ENCODE measurements at places on chromosomes 3 and 15.

- DNase-seq, result no peak
Observed at GRCh38 chr3:179840985-179841384, 188.1 kb downstream of the USP13 start.

GRCh38 chr15:40081691-40082194 is 26.9 kb downstream of the BMF start:
- peak; percentile 55 for DNase-seq

GRCh38 chr3:71011565-71012287 is 571.8 kb downstream of the FOXP1 start:
- no peak for DNase-seq

- DNase-seq, result no peak
Observed at GRCh38 chr3:42725454-42725853, 22.9 kb upstream of the HHATL start.

- DNase-seq, result no peak
Observed at GRCh38 chr3:185332026-185332735, 30.8 kb upstream of the MAP3K13 start.

DNA sequence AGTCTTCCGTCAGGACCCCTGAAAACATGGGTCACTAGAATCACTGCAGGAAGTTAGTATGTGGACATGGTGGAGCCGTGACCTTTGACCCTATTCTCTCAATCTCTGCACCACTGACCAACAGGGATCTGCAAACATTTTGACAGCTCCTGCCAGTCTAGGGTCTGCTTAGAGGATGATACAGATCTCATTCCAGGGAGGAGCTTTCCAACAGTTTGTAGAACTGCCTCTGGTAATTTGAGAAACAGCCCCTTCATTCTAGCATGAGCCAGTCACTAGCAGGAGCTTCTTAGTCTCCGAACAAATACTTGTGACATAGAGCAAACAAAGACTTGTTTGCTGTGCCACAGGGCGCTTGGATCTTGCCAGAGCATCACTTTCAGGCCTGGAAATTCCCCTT is 270.3 kb upstream of the CFAP20DC start:
- DNase-seq, result no peak

GRCh38 chr15:78225783-78226541 is 8.4 kb downstream of the ACSBG1 start:
- no peak for DNase-seq

- DNase-seq, result no peak
Observed at GRCh38 chr3:156561533-156561932, 6.6 kb upstream of the SSR3 start.

GRCh38 chr15:92645051-92645631 is 10.4 kb downstream of the FAM174B start:
- DNase-seq, result no peak

DNA sequence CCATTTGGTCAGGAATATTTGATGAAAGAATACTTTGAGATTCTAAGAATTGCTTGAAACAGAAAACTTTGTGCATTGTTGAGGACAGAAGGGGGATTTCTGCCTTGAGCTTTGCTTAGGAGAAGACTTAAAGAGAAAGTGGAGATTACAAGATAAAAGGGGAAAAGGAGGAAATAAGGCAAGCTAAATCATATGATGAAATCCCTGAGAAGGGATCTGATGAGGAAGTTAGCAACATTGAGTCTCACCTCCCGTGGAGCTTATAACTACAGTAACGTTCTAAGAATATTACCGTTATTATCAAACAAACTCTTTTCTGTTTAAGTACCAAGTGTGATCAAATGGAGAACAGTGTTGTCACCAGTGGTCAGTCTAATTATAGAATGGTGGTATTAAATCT is 414.7 kb upstream of the NAALADL2 start:
- DNase-seq, result no peak

DNA sequence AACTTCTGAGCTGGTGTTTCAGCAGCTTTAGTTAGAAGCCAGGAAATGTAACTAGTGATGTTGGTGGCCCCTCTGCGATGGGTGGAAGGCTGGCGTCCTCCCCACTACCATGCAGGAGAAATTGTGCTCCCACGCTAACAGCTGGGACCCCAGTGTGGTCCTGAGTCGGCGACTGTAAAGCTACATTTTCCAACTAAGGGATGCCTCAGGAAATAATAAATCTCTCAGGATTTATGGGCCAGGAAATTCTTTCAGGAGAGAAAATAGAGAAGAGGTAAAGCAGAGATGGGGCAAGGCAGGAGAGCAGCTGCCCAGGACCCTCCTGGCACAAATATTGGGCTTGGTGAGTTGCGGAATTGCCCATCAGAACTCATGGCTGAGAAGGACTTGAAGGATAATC is 186.9 kb downstream of the OPA1 start:
- DNase-seq, result no peak

- no peak for DNase-seq
Observed at GRCh38 chr3:61186030-61186429, 65.2 kb downstream of the FHIT start.

DNA sequence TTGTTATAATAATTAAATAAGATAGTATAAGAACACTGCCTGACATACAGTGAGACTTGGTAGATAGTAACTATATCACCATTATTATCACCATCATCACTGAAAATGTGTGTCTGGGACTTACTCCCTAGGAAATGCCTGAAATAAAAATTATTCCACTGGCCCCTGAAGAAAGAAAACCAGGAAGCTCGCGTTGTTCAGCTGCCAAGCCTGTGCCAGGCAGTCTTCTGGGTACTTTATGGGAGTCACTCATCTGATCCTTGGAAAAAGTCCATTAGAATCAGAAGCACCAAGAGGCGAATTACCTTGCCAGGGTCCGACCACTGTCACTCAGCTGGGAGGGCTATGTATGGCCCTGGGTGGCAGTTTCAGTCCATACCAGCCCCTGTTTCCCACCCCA is 220.3 kb upstream of the TPM1 start:
- no peak for DNase-seq

GRCh38 chr3:194985031-194985578 is 285.9 kb downstream of the XXYLT1 start:
- no peak for DNase-seq

DNA sequence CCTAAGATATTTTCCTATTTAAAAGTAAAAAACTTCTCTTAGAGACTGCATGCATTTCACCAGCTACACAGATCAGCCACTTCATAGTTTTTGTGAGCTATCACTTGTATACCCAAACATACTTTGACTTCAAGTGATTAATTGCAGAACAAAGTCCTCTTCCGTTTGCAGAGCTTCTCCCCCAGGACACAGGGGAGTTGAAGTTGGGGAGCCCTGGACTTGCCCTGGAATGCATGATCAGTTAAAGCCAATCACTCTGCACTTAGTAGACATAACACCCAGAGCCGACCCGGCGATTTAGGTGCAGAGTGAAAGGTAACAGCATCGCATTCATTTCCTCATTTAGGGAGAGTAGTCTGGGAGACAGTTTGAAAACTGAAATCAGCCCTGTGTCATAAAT is 70.1 kb downstream of the GREM1 start:
- no peak for DNase-seq

DNA sequence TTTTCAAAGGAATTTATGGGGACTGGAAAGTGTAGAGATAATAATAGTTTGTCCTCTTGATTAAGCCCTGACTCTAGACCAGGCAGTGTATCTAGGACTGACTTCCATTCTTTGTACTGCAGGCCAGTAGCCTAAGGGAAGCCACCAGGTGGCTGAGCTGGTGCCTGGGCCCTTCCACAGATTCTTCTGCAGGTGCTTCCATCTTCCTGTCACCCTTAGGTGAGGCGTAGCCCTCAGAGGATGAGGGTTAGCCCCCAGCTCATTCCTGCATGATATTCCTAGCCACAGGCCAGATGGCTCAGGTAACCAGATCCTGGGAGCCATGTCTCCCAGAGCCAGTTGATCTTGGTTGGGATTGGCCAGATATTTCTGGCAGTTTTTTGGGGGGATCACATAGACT is 169.0 kb upstream of the IL12A start:
- DNase-seq, result no peak

- no peak for DNase-seq
Observed at GRCh38 chr15:68794863-68795262, 25.8 kb downstream of the ANP32A start.

GRCh38 chr3:37467761-37468160 is 293.4 kb upstream of the LRRFIP2 start:
- peak; percentile 63 for DNase-seq

GRCh38 chr15:42201801-42202200 is 6.3 kb downstream of the VPS39 start:
- no peak for DNase-seq

DNA sequence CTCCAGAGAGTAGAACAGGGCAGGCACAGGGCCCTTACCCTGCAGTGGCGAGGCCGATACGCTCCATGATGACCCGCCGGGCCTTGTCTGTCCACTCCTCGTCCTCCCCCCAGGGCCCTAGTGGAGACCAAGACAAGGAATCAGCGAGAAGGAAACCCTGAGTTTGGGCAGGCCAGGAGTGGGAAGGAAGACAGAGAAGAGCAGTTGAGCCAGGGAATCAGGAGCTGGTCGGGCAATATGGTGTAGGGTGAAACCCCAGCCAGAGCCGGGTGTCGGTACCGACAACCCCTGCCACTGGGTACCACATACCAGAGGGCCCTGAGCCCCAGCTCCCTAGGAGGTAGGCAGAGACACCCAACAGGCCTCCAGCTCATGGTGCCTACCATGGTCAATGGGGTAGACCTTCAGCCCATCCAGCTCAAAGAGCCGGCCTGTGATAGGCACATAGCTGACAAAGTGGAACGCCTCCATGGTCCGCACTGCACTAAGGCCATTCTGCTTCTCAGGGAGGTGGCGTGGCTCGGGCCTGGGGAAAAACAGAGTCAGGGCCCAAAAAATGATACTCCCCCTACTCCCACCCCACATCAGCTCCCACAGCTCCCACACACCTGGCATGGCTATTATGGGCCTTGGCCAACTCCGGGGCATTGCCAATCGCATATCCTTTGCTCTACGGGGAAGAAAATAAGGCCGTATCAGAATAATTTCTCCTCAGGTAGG is 38.0 kb downstream of the SEMA3G start:
- DNase-seq, result no peak

- no peak for DNase-seq
Observed at GRCh38 chr15:86744198-86744780, 664.6 kb downstream of the AGBL1 start.

- no peak for DNase-seq
Observed at GRCh38 chr3:127426444-127427153, 138.8 kb upstream of the PRR20G start.

DNA sequence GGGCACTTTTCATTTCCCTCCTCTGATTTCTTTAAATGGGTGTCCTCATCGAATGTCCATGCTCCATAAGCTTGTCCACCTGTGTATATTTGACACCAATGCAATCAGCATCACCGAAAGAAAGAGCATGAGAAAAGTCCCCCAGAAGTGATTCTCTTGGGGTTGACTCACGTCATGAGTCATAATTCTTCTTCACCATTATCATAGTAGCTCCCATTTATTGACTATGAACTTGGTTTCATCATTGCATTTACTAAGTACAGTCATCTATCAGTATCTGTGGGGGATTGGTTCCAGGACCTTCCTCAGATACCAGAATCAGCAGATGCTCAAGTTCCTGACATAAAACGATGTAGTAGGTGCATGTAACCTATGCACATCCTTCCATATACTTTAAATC is 372.5 kb upstream of the CFAP20DC start:
- DNase-seq, result no peak

GRCh38 chr15:31216215-31216911 is 110.3 kb upstream of the KLF13 start:
- peak; percentile 68 for DNase-seq

DNA sequence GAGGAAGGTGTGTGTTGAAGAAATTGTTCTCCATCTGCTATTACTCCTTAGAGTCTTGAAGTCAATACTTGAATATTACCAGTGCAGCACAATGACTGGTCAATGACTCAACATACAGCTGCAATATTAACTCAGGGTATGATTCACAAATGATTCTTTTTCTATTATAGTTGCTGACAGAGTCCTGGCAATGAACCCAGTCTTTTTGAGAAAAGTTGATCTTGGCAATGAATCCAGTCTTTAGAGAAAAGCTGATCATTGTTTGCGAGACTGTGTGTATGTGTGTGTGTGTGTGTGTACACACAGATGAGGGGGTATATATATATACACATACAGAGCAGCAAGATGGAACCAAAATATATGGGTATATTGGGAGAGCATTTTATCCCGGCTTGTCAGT is 315.1 kb downstream of the ZNF385D start:
- DNase-seq, result no peak

DNA sequence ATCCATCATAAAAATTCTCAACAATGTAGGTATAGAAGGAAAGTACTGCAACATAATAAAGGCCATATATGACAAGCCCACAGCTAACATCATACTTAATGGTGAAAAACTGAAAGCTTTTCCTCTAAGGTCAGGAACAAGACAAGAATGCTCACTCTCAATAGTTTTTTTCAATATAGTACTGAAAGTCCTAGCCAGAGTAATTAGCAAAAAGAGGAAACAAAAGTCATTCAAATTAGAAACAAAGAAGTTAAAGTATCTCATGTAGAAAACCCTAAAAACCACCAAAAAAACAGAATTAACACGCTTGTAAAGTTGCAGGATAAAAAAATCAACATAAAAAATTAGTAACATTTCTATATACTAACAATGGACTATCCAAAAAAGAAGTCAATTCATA is 61.8 kb downstream of the MYH15 start:
- no peak for DNase-seq

GRCh38 chr3:124217542-124217941 is 225.6 kb upstream of the ROPN1 start:
- DNase-seq, result peak; percentile 70

DNA sequence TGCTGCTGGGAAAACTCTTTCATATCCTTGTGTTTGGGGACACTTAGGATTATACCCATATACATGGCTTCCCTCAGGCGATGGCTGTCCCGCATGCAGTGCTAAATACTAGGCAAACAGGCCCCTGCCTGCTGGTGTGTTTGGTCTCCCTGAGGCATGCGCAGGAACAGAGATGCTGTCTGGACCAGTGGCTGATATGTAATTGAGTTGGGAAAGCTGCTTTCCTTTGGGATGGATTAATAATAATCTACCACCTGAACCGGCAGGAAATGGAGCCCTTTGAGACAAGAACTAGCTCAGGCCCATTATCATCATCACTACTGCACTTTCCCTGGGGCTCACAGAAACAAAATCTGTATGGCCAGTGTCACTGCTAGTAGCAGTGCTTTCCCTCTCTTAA is 18.0 kb downstream of the ZDHHC3 start:
- no peak for DNase-seq
